CD4-positive, CD25-positive, alpha-beta regulatory T cell (primary cell): ENCODE measurements at places on chromosomes 2 and 18. TPM values are rescaled to one million over a fixed set of nuclear protein-coding genes. Genes with fewer than 3 reads are reported as not detected.

ABHD1 gene
- polyA plus RNA-seq: 1.7 TPM

- no peak for DNase-seq
Observed at GRCh38 chr2:210288408-210288807, 26.6 kb downstream of the MYL1 start.

FARP2 gene
- polyA plus RNA-seq: 3.0 TPM

ZNF892 gene
- polyA plus RNA-seq: 0.48 TPM
